ENCODE measurements at places on chromosomes 2 and 18.

DNA sequence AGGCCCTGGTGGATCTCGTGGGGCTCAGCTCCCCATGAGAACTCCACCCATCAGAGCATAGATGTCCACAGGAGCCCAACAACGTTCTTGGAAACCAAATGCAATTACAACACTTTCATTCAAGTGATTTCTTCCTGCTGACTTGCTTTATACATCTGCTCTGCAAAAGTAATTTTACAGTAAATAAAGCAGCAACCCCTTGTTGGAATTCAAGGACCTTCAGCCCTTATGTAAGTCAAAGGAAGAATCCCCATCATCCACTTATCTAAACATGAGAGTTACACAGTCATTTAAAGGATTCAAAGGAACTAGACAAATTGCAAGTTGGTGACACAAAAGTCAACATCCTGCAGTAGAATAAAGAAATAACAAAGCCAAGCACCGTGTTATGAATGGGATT, 17.1 kb upstream of the ANTXR1 start:
- DNase-seq, result no peak

DNA sequence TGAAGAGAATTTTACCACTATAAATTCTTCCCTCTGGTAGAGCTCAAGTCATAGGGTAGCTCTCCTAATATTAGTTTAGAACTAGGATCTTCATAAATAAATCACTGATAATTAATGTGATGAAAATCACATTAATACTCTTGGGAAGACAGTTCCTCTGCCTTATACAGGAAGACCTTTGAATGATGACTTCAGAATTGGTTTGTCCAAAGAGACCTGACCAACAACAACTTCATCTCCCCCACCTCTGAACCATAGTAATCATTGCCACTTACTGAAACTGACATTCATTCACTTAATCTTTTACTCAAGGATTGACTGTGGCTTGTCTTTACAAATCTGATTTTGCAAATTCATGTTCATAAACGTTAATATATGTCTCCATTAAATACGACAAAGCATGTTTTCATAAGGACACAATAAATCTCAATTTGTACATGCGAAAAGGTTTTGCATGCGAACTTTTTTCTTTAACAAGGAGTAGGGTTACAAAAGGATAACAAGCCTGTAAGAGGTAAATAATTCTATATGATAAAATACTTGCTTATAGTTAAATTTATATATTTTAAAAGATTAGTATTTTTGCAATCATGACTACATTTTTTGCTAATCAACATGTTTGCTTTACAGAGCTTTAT, 61.4 kb downstream of the LRP1B start:
- no peak for DNase-seq

DNA sequence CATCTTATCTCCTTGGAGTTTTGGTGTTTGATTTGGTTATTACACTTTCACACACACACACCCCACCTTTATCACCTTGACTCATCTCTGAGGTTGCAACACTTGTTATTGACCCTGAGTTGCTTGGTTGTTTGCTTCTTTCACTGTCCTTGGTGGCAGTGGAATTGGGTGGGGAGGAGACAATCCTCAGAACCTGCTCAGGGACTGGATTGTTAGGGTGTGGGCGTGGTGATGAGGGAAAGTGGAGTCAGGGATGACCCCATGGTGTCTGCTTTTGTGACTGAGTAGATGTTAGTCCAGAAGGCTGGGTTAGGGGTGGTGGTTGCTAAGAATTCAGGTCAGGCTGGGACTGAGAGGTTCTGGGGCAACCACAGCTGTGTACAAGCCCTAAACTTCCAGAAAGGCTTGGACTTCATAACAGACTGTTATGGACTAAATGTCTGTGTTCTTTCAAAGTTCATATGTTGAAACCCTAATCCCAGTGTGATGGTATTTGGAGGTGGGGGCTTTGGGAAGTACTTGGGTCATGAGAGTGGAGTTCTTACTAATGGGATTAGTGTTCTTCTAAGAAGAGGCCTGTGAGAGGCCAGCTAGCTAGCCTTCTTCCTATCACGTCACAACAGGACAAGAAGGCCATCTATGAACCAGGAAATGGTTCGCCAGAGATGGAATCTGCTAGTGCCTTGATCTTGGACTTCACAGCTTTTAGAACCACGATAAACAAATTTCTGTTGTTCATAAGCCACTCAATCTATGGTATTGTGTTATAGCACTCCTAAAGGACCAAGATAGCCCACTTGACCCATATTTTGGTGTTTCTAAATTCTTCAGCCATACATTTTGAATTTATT, 3.4 kb upstream of the DIS3L2 start:
- no peak for DNase-seq

DNA sequence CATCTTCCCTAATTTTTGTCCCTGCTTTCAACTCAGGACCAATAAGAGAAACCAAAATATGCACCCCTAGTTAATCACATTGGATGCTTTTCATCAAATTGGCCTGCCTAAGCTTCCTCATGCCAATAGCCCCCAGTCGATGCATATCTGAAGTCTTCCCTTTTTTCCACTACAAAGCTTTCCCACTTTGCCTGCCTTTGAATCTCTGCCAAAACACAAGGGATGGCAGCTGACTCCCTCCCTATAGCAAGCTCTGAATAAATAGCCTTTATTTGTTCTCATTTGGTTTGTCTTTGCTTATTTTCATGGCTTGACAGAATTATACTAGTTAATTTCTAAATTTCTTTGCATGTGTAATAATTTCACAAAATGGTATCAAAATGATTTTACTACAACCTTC, 621.2 kb downstream of the MBD2 start:
- DNase-seq, result no peak

DNA sequence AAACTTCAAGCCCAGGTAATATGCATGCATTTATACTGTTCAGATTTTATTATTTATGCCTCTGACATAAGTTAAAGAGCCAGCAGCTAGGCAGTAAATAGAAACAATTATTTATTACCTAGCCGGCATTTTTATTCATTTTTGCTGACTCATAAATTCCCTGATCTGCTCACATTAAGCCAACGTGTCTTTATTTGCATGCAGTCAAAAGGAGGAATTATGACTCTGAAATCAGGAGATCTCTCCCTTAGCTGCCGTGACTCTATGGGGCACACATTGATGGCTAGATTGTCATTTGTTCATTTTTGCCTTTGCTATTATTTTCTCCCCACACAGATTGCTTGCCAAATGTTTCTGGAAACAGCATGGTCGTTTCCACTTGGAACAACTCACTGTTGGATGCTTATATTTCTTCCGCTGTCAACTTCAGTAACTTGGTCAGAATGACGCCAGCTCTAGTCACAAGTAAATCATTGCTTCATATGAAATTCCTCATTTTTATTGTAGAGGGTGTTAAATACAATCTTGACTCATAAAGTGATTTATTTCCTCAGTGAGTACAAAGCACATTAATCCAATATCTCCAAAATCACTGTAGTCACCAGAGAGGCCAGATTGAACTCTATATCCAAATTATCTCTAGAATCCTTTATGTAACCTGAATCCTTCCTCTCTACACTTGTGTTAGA, 15.9 kb upstream of the ZBTB14 start:
- no peak for DNase-seq

DNA sequence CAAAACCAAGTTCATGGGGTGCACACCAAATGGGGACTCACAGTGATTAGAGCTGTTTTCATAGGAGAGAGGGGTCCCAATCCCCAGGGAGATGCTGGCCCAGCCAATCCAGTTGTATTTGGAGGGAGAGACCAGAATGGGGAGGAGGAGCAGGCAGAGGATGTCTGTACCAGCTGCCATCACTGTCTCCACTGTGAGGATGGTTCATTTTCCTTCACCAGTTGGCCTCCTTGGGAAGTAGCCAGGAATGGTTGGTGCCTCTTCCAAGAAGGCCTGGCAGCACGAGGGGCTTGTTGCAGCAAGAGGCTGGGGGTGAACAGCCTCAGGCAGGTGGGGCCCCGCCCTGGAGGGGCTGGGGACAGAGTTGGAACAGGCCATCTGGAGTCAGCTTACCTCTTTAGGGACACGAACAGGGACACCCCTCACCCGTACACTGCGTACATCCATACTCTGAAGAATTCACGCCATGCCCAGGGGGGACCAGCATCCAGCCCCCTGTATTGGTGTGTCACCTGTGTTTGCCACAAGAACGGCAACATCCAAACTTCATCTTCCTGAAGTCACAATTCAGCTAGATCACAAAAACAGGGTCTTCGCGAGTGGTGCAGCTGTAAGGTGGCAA, 161.7 kb upstream of the ZNF236 start:
- DNase-seq, result no peak

DNA sequence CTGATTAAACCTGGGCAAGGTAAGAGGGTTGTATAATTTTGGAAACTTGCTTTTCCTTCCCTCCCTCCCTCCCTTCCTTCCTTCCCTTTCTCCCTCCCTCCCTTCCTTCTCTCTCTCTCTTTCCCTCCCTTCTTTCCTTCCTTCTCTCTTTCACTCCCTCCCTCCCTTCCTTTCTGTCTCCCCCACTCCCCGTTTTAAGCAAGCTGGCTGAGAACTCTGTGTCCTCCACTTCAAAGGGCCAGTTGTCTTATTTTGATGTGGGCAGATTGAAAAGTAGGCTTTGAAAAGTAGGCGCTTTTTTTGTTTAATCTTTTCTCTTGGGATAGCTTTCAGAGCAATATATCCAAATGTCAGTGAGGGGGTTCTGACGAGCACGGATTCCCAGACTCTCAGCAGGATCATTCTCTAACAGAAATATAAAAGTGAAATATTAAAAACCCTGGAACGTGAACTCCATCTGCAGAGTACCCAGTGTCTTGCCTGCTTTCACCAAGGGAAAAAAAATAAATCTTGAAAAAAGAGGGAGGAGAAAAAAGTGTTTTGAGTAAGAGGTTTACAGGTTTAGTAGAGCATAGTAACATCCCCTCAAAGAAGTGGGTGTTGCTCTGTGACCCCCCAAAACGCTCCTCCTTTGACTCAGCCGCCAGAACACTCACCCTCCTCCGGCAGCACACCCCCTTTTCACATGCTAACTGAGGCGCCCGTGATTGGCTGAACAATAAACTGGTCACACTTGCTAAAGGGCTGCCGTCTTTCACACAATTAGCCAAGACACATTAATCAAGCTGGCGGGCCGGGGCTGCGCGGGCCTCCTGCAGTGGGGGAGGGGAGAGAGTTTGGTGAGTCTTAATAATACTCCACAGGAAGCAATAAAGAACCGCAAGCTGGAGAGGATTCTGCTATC, 52.2 kb downstream of the CDK15 start:
- DNase-seq, result peak; percentile 20

DNA sequence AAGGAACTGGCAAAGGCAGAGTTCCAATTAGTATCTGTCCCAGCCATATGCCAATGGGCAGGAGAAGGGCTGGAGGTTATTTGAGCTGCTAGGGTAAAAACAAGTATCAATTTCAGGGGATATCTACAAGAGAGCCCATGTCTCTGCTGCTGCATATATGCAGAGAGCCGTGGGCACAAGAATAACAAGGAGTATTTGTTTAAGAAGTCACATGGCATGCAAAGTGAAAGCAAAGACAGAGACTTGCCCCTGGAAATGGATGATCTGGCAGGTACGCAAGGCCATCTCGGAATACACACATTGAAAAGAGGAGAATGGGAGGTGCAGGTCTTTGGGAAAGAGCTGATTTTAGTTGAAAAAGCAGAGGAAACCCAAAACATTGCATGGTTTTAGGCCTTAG, 170.6 kb downstream of the EVA1A start:
- no peak for DNase-seq

DNA sequence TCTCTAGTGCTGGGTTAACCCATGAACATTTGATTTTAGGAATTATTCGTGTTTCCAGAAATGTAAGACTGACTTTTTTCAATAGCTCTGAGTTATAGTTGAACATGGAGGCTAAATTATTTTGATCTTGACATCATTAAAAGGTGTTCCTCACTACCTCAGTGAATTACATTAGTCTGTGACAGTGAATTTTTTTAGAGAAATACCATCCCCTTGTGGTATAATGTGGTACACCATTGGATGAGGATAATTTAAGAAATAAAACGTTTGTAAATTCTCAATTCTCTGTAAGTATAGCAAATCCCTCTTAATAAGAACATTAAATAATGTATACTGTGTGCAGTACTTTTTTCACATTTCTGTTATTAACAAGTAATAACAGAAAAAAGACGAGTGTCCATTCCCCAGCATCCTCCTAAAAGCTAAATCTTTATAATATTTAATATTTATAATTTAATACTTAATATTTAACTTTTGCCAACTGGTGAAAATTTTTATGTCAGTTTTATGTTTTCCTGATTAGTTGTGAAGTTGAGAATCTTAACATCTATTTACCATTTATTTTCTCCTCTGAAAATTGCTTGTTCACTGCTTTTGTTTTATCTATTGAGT, 70.3 kb upstream of the CWC22 start:
- peak; percentile 42 for DNase-seq

DNA sequence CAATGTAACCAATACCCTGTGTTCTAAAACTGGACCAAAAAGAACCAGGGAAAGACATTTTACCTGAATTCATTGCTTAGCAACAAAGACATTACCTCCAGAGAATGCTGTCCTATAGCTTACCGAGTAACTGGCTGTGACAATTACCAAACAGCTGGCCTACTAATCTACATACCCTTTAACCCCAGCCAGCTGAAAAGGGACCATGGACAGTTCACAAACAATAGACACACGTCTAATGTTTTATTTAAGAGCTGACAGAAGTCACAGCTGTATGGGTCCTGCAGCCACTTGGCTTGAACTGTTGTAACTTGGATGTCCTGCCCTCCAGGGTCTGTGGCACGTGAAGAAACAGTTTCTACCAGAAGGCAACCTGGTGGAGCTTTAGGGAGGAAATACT, 130.1 kb upstream of the EFEMP1 start:
- no peak for DNase-seq

DNA sequence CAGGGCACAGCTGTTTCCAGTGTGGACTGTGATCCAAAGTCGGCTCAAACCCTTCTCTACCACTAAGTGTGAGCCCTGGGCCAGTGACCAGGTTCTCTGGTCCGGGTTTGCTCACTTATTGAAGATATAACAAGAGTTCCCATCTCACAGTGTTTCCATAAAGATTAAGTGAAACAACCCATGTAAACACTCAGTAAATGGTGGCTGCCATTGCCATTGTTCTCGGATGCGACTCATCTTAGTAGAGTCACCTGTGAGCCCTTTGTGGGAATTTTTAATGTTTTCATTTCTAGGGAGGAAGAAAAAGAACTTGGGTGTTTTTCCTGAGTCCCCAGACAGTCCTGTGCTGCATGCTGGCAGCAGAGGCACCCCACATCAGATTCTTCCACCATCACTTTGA, 53.4 kb downstream of the TPGS2 start:
- DNase-seq, result no peak

- DNase-seq, result no peak
Observed at GRCh38 chr2:68272246-68272994, 20.1 kb upstream of the PPP3R1 start.

- no peak for DNase-seq
Observed at GRCh38 chr18:24790347-24790746, 329.9 kb downstream of the HRH4 start.

- no peak for DNase-seq
Observed at GRCh38 chr2:20600756-20601325, 50.1 kb downstream of the HS1BP3 start.

- no peak for DNase-seq
Observed at GRCh38 chr2:211793690-211794089, 744.9 kb downstream of the ERBB4 start.

DNA sequence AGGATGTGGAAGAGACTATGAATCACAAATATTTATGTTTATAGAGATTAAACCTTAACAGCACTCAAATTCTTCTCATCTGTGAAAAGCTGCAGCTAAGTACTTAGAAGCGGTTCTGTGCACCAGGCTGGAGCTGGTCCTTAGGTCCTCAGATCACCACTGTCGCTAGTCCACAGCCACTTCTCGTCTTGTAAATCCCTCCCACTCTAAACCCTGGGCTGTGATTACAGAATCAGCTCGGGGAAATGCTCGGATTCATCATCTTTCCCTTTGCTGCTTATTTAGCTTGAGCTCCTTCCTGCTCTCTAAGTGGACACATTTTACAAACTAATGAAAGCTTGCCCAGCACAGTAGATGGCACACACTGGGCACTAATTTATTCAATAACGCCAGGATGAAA, 61.7 kb downstream of the RNF152 start:
- DNase-seq, result no peak
